ENCODE measurements at places on chromosomes 3 and 15.

GRCh38 chr15:78398076-78398825 is 39.8 kb upstream of the IREB2 start:
- no peak for DNase-seq

GRCh38 chr3:178514401-178514800 is 21.8 kb upstream of the KCNMB2 start:
- DNase-seq: no peak

GRCh38 chr15:80115021-80115420 is 37.8 kb upstream of the FAH start:
- DNase-seq: no peak

DNA sequence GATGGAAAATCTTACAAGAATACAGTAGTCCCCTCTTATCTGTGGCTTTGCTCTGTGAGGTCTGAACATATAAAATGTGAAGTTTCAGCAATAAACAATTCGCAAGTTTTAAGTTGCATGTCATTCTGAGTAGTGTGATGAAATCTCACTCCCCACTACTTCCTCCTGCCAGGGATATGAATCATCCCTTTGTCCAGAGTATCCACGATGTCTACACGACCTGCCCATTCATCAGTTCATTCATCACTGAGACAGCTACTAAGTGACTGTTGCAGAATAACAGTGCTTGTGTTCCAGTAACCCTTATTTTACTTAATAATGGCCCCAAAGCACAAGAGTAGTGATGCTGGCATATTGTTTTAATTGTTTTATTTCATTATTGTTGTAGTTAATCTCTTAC is 489.2 kb upstream of the UBE2E2 start:
- no peak for DNase-seq

GRCh38 chr3:172564499-172564898 is 41.3 kb upstream of the TNFSF10 start:
- no peak for DNase-seq

DNA sequence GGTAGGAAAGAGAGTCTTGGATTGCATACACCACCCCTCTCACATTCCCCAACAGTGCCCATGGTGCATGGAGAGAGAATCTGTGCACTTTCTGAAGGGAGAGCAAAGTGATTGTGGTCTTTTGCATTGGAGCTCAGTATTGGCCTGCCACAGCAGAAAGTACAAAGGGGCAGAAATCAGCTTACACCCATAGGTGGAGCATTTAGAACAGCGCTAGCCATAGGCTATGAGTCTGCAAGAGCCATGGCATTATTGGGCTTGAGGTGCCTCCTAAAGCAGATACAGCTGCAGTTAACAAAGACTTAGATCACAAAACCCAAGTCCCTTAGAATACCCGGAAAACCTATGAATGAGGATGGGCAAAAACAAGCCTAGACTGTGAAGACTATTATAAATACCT is 21.8 kb downstream of the SI start:
- no peak for DNase-seq

DNA sequence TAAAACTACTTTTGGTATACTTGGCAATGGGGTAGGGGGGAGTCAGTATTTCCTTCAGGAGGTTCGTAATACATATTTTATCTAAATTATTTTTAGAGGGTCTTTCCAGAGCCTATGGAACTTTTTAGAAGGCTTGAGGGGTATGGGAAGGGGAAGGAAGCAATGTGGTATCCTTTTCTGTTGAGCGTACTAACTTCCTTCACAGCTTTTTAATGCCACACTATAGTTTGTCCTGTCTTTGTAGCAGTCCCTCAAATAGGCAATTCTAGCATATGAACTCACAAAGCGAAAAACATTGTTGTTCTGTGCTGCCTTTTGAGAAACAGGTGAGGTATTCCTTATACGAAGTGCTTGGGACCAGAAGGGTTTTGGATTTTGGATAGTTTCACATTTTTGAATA is 22.3 kb upstream of the P2RY13 start:
- no peak for DNase-seq

DNA sequence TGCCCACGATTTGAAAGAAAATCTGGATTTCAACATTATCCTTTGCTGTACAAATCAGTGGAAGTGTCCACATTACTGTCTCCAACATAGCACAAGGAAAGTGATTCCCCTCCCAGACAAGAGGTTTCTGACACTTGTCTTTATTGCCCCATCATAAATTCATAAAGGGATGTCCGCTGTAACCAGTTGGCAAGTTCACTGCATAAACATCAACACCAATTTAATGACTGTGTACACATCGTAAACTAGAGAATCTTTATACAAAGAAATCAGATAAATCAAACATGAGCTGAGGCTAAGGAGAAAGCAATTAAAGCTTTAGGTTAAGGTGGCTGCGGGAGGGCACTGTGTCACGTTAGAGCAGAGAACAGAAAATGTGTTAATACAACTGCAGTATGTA is 129.8 kb downstream of the MEIS2 start:
- no peak for DNase-seq

- no peak for DNase-seq
These were observed 327.5 kb downstream of the UACA start for GRCh38 chr15:70435872-70436271.

DNA sequence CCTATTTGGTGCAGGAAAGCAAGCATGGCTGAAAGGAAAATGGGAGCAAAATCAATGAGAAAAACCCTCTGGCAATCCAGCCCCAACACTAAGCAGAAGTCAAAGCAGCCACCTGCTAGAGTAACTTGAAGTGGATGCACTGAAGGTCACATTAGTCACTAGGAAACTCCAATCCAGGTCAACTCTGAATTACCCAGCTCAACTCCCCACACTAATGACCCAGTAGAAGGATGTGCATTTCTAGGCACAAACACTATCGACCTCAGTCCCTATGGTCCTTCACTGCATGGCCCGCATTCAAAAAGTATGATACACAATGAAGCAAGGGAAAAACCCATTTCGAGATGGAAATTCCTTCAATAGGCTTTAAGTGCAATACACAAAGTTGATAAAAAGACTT is 80.6 kb downstream of the RAD18 start:
- no peak for DNase-seq
